Stimulated activated CD4-positive, alpha-beta T cell treated with anti-CD3 and anti-CD28 coated beads, Interleukin-4, amount 100 ng/mL, for 4 hours (primary cell): ENCODE measurements at places on chromosomes 1 and 21.

DNA sequence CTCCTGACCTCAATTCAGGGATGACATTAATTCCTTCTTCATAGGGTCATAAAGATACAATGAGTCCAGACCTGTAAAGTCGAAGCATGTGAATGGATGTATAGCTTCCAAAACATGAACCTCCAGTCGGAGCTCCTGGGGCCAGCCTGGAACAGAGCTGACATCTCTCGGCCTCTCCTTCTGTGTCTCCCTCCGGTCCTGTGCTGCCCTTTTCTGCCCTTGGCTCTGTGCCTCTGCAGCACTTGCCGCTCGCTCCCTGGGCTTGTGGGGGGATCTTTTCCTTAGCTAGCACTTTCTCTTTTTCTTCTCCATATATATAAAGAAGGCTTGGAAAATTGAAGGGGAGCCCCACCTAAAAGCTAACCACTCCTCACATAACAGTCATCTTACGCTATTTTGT lies 42.5 kb downstream of the TMCC2 start:
- no peak for DNase-seq

DNA sequence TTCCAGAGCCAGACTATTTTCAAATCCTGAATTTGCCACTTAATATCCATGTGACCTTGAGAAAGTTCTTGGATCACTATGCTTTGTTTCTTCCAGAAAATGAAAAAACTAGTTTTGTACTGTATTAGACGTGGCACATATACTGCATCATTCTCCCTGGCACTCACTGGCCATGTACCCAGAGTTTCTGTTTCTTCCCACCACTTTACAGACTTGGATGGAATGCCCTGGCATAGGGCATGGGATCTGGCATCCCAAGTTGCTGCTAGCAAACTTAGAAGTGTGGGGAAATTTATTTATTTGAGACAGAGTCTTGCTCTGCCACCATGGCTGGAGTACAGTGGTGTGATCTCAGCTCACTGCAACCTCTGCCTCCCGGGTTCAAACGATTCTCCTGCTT lies 10.0 kb downstream of the KLF18 start:
- no peak for DNase-seq

DNA sequence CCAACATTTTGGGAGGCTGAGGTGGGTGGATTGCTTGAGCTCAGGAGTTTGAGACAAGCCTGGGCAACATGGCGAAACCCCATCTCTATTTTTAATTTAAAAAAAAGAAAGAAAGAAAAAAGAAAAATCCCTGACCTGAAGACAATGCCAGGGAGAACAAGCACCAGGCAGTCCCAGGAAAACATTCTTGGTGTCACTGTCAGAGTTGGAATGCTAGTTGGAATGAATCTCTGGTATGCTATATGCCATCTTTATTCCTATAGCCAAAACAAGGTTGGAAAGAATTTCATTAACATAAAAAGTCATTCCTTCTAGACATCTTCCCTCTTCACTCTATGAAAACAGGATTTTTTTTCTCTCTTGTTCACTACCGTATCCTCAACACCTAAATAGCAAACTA lies 2.8 kb downstream of the DNAJC8 start:
- DNase-seq, result no peak

GRCh38 chr21:46001821-46002681 lies 20.5 kb downstream of the COL6A1 start:
- no peak for DNase-seq

GRCh38 chr1:15740924-15741850 lies 1.1 kb upstream of the TMEM82 start:
- DNase-seq, result peak; percentile 60

GRCh38 chr1:157235307-157235706 lies 97.1 kb upstream of the ETV3 start:
- no peak for DNase-seq

- no peak for DNase-seq
Measured at GRCh38 chr21:38937286-38937790, 131.6 kb downstream of the ETS2 start.

DNA sequence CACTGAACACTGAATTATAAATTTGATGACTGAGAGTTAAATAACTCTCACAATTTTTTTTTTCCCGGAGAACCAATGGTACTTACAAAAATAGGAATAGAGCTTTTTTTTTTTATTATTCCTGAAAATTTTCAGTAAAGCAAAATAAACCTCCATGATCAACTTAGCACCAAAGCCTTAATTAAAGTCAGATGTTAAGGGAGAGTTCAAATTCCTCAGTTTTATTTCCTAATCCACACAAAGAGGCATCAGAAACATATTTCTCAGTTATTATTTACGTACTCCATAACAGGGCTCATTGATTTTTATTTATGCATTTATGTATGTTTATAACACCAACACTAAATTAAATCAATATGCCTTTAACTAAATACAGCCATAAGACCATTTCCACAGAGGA lies 55.5 kb downstream of the PLPPR5 start:
- DNase-seq, result no peak

DNA sequence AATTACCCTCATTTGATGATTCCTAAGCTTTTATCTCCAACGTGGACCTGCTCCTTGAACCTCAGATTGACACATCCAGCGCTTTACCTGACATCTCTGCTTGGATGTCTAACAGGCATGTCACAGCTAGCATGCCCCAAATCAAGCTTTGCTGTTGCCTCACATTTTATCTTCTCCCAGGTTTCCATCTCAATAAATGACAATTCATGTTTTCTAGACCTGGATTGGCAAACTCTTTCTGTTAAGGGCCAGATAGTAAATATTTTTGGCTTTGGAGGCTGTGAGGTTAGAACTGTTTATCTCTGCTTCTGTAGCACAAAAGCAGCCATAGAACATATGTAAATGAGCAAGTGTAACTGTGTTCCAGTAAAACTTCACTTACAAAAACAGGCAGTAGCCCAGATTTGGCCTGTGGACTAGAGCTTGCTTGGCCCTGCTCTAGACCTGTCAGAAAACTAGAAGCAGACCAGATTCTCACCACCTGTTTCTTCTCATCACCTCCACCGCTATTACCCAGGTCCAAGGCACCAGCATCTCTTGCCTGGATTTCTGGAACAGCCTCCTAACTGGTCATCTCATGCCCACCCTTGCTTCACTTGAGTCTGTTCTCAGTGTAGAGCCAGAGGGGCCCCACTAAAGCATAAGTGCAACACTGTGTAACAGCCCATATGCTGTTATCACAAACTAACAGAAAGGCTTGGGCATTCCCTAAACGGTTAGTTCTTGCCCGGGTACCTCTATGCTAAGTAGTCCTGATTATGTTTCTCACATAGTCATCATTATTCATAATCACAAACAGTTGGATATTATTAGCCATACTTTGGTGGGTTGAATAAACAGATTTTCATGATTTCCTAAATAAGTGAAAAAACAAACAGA lies 42.3 kb downstream of the UBE4B start:
- no peak for DNase-seq

DNA sequence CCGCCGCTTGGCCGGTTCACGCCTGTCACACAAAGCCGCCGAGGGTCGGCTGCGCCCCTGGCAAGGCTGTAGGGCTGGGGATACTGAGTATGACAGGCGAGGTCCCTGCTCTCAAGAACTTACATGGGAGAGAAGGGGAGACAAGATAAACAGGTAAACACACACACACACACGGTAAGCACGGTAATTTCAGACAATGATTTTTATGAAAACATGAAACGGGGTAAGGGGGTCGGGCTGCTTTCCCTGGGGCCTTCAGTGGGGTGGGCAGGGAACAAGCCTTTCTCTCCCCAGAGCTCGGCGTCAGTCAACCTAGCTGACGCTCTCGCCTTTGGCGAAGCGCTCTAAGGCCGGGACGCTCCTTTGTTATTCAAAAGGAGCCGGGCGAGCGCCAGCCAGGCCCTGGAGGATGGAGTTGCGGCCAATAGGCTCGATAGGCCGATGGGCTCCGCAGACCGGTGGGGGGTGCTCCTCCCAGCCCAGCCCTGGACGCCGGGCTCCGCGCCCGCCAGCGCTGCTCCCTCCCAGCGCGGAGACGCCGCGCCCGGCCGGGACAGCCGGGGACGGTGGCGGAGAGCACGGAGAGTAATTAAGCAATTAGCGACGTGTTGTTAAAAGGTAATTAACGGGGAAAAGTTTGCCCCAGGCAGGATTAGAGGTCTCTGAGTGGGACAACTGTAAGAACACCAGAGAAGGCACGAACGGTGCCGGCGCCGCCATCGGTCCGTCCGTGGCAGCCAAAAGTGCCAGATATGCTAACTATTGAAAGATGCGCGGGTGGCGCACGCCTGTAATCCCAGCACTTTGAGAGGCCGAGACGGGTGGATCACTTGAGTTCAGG lies 950 bp upstream of the INKA2 start:
- peak; percentile 3 for DNase-seq

GRCh38 chr1:54979327-54979891 lies 1.0 kb upstream of the TMEM61 start:
- DNase-seq, result no peak

DNA sequence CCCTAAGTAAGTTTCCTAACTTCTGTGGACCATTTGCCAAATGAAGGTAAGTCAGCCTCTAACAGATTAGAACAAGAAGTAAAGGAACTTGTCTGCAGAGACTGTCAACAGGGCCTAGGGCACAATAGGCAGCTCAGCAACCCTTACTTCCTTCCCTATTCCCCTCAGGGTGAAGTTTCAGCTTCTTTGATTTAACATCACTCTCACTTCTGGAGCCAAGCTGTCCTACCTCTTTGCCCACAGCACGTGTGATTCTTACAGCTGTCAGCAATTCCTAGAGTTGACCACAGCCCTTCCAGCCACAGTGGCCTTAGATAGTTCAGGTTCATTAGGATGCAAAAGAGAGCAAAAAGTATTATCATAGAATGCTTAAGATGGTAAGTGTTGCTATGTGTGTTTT lies 7.6 kb upstream of the EIF4G3 start:
- DNase-seq, result no peak

DNA sequence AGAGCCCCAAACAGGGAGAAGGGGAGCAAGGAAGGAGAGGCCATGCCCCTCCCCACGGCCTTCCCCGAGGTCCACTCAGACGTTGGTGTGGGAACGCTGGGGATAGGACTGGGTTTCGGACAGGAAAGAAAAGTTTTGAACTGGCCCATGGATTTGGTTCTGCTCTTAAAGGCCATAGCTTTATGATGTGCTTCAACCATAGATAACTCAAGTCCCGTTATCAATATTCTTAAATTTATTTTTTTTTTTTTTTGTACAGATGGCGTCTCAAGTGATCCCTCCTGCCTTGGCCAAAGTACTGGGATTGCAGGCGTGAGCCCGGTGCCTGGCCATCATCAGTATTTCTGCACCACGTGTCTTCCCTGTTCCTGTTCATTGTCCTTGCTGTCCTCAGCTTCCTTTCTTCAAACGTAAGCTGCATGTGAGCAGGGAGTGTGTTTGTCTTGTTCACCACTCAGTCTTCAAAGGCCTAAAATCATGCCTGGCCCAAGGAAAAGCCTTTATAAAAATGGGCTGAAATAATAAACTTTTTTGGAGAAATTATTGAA lies 820 bp upstream of the KRTAP10-1 start:
- DNase-seq, result no peak

- DNase-seq, result no peak
Measured at GRCh38 chr1:41799723-41800122, 119.0 kb downstream of the HIVEP3 start.

GRCh38 chr1:222600281-222600680 lies 10.5 kb upstream of the TAF1A start:
- DNase-seq, result no peak

GRCh38 chr1:24901791-24902470 lies 28.1 kb downstream of the RUNX3 start:
- DNase-seq, result no peak

DNA sequence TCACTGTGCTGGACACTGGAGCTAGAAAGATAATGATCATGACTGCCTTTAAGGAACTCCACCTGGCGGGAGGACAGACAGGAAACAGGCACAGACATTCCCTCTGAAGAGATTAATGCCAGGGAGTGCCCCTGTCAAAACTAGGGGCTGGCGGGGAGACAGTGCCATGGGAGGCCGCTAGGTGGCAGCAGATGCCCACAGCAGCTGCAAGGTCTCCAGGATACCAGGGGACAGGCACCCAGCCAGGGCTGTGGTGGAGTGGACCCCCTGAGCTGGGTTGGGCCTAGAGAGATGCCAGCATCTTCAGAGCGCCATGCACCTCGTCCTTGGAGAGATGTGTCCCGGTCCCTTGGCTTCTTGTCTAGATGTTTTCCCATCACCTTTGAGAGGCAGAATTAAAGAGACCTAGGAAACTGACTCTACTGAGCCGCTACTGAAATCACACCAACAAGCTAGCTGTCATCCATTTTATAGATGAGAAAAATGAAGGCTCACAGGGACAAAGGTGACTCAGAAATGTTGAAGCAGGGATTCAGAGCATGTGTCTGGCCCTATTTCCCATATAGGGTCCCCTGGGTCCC lies 3.6 kb downstream of the REN start:
- peak; percentile 76 for DNase-seq
